Adrenal gland (tissue), 19 donors: ENCODE measurements at places on chromosomes 5 and 9. TPM values are rescaled to one million over a fixed set of nuclear protein-coding genes. Genes with fewer than 3 reads are reported as not detected.

DNA sequence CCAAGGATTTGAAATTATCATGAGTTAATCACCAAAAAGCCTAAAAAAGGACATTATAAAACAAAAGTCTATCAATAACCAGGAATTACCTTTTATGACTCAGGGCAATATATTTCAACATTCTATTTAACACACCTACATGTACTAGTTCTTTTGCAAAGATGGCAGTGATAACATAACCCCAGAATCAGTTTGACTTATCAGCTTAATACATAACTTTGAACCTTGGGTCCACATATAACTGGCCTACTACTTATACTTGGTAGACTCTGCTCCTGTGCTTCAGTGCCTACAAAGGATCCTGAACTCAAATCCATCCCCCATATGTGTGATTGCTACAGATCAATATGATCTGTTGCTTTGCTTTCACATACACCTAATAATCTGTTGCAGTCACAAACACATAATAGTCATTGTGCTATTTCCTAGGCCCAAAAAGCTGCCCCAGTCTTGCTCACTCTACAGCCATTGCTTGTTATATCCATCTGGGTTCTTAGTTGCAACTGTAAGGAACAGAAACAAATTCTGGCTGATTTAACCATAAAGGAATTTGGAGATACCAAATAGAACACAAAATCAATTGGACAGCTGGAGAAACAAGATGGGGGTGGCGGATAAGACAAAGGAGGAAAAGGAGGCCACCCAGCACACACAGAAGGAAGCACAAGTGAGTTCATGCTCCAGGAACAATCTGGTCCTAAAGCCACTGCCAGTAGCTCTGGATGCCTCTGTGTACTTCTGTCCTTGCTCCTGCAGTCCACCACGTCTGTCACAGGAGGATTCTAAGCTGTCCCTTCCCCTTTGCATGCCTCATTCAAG, 25.5 kb downstream of the DEPDC1B start:
- no peak overlapping the region for H3K27ac ChIP-seq
- DNase-seq: no peak
- H3K4me1 ChIP-seq: no peaks in the 10 kb centered on the region
- H3K36me3 ChIP-seq: no peaks in the 10 kb centered on the region
- H3K4me3 ChIP-seq: no peak overlapping the region
- no peaks in the 10 kb centered on the region for H3K27me3 ChIP-seq

- no peak for DNase-seq
- H3K4me3 ChIP-seq: no peak overlapping the region
- no peaks in the 10 kb centered on the region for H3K27me3 ChIP-seq
- H3K27ac ChIP-seq: no peak overlapping the region
Observed at GRCh38 chr5:150038547-150038946, 38.0 kb downstream of the HMGXB3 start.

GRCh38 chr5:147479444-147479843, 30.4 kb downstream of the DPYSL3 start:
- no peak for DNase-seq
- H3K36me3 ChIP-seq: no peaks in the 10 kb centered on the region
- no peaks in the 10 kb centered on the region for H3K27me3 ChIP-seq
- H3K4me1 ChIP-seq: no peaks in the 10 kb centered on the region
- no peak overlapping the region for H3K4me3 ChIP-seq
- H3K27ac ChIP-seq: no peak overlapping the region

GRCh38 chr5:149408252-149409099, 29.4 kb upstream of the IL17B start:
- H3K36me3 ChIP-seq: no peaks in the 10 kb centered on the region
- no peak overlapping the region for H3K4me3 ChIP-seq
- peaks cover 17% of the 10 kb centered on the region for H3K4me1 ChIP-seq

GRCh38 chr9:127746959-127747569, 12.0 kb upstream of the TOR2A start:
- no peak overlapping the region for H3K4me3 ChIP-seq
- no peak for DNase-seq
- no peaks in the 10 kb centered on the region for H3K27me3 ChIP-seq
- H3K36me3 ChIP-seq: peaks cover 9% of the 10 kb centered on the region
- H3K27ac ChIP-seq: no peak overlapping the region

DNA sequence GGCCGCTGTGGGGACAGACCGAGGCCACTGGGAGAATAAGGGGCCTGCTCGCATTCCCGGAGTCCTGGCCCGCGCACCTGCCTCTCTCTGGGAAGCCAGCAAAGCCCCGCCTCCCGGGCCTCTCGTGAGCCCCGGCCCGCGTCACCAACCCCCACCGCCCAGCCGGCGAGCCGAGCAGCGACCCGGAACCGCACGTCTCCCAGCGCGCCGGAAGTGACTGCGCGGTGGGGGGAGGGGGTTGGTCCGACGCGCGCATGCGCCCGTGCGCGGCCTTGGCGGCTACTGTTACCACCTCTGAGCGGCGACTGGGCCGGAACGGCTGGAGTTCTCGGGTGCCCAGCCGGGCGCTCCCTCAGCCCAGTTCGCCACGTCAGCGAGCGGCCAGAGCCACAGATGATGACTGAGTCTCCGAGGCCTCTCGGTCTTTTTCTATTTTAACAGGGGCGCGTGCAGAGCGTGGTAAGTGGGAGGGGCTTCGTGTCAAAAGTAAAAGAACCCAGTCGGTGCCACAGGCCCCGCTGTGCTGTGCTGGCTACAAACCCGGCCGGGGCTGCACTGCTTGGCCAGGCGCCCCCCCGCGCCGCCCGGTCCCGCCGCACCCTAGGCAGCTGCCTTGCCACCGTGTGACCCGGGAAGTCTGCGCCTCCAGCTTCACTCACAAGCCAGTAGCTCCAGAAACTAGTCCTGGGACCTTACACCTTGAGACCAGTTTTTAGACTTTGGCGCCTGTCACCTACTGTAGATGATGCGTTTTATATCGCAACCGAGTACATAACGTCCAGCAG, at the start of gene GOLGA1:
GOLGA1 (minus strand) TSS at position 190 of the 785 bp plus-strand sequence. CDS start 2,372 bp downstream, outside the sequence.
- H3K4me3 ChIP-seq: peak within 1 kb of the TSS; percentile 96
- H3K36me3 ChIP-seq: peaks cover 8% of the 10 kb centered on the region
- DNase-seq: peak; percentile 98
- peak within 1 kb of the TSS; percentile 95 for H3K27ac ChIP-seq
- H3K4me1 ChIP-seq: peaks cover 16% of the 10 kb centered on the region
- no peaks in the 10 kb centered on the region for H3K27me3 ChIP-seq

DNA sequence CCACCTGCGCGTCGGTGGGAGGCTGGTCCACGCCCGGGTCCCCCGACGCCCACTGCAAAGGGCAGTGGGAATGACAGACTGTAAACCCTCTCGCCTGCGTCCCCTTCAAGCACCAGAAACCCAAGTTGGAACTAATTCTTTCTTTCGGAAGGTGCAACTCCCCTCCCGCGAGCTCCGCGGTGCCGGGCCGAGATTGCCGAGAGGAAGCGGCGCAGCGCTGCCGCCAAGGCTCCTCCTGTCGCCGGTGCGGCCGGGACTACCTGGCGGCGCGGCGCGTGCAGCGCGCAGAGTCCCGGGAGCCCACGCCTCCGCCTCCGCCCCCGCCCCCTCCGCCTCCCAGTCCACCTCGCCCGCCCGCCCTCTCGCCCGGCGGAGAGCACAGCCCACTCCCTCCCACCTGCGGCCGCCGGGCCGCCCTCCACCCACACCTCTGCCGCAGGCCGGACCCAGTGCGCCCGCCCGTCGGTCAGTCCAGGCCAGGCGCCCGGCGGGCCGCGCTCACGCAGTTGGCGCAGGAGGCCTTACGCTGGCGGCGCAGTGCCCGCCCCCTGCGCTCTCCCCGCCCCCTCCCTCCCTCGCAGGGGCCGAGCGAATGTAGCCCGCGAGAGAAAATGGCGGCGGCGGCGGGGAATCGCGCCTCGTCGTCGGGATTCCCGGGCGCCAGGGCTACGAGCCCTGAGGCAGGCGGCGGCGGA, at the start of gene MAP3K1:
MAP3K1 (plus strand) TSS at position 587 of the 695 bp plus-strand sequence; CDS start at position 612, 25 bp downstream.
- H3K4me1 ChIP-seq: peaks cover 30% of the 10 kb centered on the region
- no peaks in the 10 kb centered on the region for H3K36me3 ChIP-seq
- peak within 1 kb of the TSS; percentile 98 for H3K4me3 ChIP-seq
- no peaks in the 10 kb centered on the region for H3K27me3 ChIP-seq
- peak within 1 kb of the TSS; percentile 97 for H3K27ac ChIP-seq

- no peak for DNase-seq
- no peaks in the 10 kb centered on the region for H3K36me3 ChIP-seq
- H3K4me3 ChIP-seq: no peak overlapping the region
- no peak overlapping the region for H3K27ac ChIP-seq
- no peaks in the 10 kb centered on the region for H3K4me1 ChIP-seq
Observed at GRCh38 chr9:89066835-89067234, 75.6 kb downstream of the S1PR3 start.

DNA sequence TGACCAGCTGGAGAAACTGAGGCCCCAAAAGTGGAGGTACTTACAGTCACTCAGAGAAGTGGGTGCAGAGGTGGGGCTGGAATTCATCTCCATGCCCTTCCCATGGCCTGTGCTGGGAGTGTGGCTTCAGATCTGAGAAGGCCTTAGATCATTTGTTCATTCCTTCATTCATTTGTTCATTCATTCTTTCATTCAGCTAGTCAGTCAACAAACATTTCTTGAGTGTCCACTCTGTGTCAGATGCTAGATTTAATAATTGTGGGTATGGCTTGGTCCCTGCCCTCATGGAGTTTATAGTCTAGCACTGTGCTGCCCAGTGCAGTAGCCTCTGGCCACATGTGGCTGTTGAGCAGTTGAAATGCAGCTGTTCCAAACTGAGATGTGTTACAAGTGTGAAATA, 19.0 kb upstream of the CRB2 start:
- no peaks in the 10 kb centered on the region for H3K36me3 ChIP-seq
- H3K27ac ChIP-seq: no peak overlapping the region
- peaks cover 2% of the 10 kb centered on the region for H3K27me3 ChIP-seq
- H3K4me1 ChIP-seq: no peaks in the 10 kb centered on the region

- peaks cover 29% of the 10 kb centered on the region for H3K4me1 ChIP-seq
- DNase-seq: no peak
- H3K36me3 ChIP-seq: no peaks in the 10 kb centered on the region
- no peak overlapping the region for H3K4me3 ChIP-seq
- no peaks in the 10 kb centered on the region for H3K27me3 ChIP-seq
Observed at GRCh38 chr5:38871790-38872551, 26.2 kb downstream of the OSMR start.

- H3K27ac ChIP-seq: no peak overlapping the region
- H3K4me3 ChIP-seq: no peak overlapping the region
- H3K27me3 ChIP-seq: no peaks in the 10 kb centered on the region
- peak; percentile 46 for DNase-seq
Observed at GRCh38 chr5:59367791-59368394, 525.6 kb downstream of the PDE4D start.

DNA sequence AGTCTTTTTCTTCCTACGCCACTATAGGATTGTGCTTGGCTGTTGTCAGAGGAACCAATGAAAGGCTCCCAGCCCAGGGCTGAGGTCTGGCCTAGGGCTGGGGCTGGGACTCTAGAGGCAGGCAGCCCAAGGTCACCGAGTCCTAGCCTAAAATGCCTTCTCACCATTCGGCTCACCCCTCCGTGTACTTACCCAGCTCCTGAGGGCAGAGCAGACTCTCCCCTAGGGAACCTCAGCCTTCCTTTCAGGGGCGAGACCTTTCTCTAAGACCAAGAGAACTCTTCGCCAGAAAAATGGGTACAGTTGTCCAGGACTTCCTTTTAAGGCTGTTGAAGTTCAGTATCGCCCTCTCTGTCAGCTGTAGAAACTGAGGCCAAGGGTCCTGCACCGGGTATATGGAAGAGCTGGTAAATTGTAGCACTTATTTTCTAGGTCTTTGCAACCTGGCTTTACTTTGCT, 1.7 kb upstream of the SPRY4 start:
- H3K27me3 ChIP-seq: no peaks in the 10 kb centered on the region
- no peaks in the 10 kb centered on the region for H3K36me3 ChIP-seq

GRCh38 chr5:133459474-133460160, 152.7 kb downstream of the FSTL4 start:
- H3K27me3 ChIP-seq: no peaks in the 10 kb centered on the region
- DNase-seq: no peak
- no peak overlapping the region for H3K4me3 ChIP-seq
- H3K36me3 ChIP-seq: no peaks in the 10 kb centered on the region

DNA sequence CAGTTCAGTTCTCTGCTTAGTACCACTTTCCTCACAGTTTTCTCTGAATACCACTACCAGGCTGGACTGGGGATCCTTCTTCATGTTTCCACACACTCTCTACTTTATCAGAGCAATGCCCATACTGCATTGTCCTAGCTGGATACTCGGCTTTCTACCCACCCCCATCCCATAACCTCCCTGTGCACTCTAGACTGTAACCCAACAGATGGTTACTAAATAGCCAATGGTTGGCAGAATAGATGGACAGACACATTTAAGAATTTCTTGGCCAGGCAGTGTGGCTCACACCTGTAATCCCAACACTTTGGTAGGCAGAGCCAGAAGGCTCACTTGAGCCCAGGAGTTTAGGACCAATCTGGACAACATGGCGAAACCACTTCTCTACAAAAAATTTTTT, 22.8 kb downstream of the CDK5RAP2 start:
- H3K36me3 ChIP-seq: no peaks in the 10 kb centered on the region
- H3K4me1 ChIP-seq: no peaks in the 10 kb centered on the region
- H3K27ac ChIP-seq: no peak overlapping the region
- H3K27me3 ChIP-seq: no peaks in the 10 kb centered on the region
- no peak overlapping the region for H3K4me3 ChIP-seq

The MYO10 gene
- total RNA-seq: 11.9 TPM

The CNTNAP3 gene
- 2.0 TPM for total RNA-seq

The PCDHGA10 gene
- 9.7 TPM for total RNA-seq

The CCDC192 gene
- total RNA-seq: not detected

The IFNA2 gene
- not detected for total RNA-seq

The RHOBTB3 gene
- total RNA-seq: 206 TPM

The MGAT4B gene
- 231 TPM for total RNA-seq

The TMED9 gene
- 149 TPM for total RNA-seq

The PDE8B gene
- 6.0 TPM for total RNA-seq

The BTNL3 gene
- total RNA-seq: 1.0 TPM
